ENCODE measurements at places on chromosomes 12 and 14.

- no peak for DNase-seq
These were observed 109.1 kb upstream of the MAX start for GRCh38 chr14:65211341-65211987.

- no peak for DNase-seq
These were observed 63.9 kb downstream of the KLHL28 start for GRCh38 chr14:44897845-44898151.

DNA sequence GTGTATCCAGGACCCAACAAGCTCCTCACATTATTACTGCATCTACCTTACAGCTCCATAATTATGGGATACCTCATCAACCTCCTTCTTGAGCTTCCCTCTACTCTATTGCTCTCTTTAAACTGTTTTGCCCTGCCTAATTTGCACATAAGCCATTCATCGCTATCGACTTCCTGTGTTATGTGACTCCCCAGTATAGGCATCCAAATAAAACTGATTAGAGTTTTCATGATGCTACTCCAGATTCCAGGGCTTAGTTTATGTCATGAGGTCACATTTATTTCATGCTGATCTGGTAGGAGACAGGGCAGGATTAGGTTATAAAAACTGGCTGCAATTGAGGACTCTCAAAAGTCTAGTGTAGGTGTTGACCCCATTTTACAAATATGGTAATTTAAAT, 569.9 kb upstream of the MGAT4C start:
- no peak for DNase-seq

- DNase-seq: no peak
These were observed 56.6 kb downstream of the TTC9 start for GRCh38 chr14:70698288-70698687.

GRCh38 chr14:91167380-91167770, 53.5 kb downstream of the DGLUCY start:
- DNase-seq: no peak

DNA sequence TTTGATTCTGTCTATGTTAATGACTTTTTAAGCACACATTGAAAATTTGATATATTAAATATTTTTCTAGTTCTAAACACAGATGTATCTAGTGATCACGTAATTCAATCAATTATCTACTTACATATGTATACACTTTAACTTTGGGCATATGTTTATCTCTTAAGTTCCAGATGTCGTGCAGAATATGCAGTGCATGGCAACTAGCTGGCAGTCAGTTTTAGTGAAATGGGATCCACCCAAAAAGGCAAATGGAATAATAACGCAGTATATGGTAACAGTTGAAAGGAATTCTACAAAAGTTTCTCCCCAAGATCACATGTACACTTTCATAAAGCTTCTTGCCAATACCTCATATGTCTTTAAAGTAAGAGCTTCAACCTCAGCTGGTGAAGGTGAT, 105.3 kb downstream of the PTPRQ start:
- DNase-seq: no peak

DNA sequence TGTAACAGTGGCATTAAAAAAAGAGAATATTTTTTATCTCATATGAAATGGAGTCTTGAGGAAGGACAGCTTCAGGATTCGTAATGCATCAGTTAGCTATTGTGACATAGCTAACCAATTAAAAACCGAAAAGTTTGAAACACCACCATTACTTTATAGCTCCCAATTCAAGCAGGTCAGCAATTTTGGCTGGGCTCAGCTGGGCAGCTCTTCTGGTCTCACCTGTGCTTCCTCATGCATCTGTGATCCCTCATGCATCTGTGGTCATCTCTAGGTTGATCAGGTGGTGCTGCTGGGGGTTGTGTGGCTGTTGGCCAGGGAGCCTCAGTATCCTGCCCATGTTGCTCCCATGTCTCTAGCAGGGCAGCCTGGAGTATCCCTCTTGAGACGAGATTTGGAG, 76.7 kb upstream of the KCNA1 start:
- no peak for DNase-seq

DNA sequence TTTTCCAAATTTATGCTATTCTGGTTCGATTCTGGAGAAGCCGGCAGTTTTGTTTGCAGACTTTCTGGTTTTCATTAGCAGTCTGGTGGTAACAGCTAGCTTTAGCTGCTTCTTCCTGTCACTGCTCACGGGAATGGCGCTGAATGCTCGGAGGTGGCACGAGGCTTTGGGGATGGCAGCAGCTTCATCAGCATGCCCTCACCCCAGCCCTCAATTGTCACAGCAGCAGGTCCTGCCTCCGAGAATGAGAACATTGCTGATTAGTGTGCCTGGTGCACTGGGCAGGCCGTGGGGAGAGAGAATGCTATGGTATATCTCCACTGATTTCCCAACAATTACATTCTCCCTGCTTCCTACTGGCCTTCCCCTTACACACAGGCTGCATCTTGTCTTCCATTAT, 73.6 kb downstream of the SAMD4A start:
- no peak for DNase-seq
